ENCODE measurements at places on chromosomes 2 and 18. TPM values are rescaled to one million over a fixed set of nuclear protein-coding genes. Genes with fewer than 3 reads are reported as not detected.

- no peaks in the 10 kb centered on the region for H3K4me1 ChIP-seq
- no peak overlapping the region for H3K27ac ChIP-seq
- no peak for DNase-seq
- H3K36me3 ChIP-seq, result no peaks in the 10 kb centered on the region
These were observed 347.0 kb upstream of the ID2 start for GRCh38 chr2:8334866-8335325.

CAVIN2 gene
- total RNA-seq, result 185 TPM

DNA sequence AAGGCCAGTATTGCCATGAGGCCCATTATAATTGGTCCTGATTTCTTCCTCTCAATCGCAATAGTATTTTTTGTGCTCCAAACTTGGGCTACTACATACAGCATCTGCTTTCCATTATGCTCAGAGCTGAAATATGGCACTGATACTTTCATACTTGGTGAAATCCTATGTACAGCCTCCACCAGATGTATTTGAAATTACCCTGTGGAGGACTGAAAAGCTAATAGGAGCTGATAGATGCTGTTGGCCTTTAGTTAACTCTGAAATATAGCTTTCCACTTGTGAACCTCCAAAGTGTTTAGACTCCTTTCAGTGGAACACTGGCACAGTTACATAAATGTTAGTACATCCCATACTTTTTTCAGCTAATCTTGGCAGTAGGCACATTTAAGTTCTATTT lies 205.7 kb downstream of the NEDD4L start:
- DNase-seq, result no peak
- H3K4me3 ChIP-seq, result no peak overlapping the region
- H3K4me1 ChIP-seq, result no peaks in the 10 kb centered on the region
- no peak overlapping the region for H3K27ac ChIP-seq
- H3K36me3 ChIP-seq, result peaks cover 6% of the 10 kb centered on the region

SERPINB3 gene
- not detected for total RNA-seq

DNA sequence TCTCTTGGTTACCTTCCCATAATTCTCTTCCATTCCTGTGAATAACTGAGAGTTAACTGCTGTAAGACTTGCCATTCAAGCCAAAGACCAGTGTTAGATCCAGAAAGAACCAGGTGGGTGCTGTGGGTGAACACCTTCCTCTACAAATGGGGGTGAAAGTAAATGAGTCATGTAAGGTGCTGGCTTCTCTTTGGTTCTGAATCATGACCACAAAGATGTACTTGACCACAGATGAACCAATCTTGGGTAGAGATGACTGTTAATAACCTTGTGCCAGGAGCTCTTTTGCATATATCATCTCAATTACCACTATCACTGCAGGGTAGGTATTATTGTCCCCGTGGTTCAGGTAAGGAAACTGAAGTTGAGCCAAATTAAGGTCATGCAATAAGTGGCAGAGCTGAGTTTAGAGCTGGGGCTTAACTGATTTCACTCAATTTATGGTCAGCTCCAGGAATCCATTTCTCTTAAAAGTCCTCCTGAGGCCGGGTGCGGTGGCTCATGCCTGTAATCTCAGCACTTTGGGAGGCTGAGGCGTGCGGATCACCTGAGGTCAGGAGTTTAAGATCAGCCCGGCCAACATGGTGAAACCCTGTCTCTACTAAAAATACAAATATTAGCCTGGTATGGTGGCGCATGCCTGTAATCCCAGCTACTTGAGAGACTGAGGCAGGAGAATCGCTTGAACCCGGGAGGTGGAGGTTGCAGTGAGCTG lies 244.9 kb upstream of the CXCR4 start:
- H3K4me1 ChIP-seq, result peaks cover 9% of the 10 kb centered on the region
- no peaks in the 10 kb centered on the region for H3K36me3 ChIP-seq
- no peaks in the 10 kb centered on the region for H3K27me3 ChIP-seq
- DNase-seq, result no peak
- H3K4me3 ChIP-seq, result no peak overlapping the region

GRCh38 chr2:172395503-172395902 lies 31.9 kb upstream of the ITGA6 start:
- H3K27me3 ChIP-seq, result no peaks in the 10 kb centered on the region
- H3K27ac ChIP-seq, result no peak overlapping the region
- H3K36me3 ChIP-seq, result no peaks in the 10 kb centered on the region
- no peak for DNase-seq
- H3K4me1 ChIP-seq, result peaks cover 8% of the 10 kb centered on the region
- no peak overlapping the region for H3K4me3 ChIP-seq

DNA sequence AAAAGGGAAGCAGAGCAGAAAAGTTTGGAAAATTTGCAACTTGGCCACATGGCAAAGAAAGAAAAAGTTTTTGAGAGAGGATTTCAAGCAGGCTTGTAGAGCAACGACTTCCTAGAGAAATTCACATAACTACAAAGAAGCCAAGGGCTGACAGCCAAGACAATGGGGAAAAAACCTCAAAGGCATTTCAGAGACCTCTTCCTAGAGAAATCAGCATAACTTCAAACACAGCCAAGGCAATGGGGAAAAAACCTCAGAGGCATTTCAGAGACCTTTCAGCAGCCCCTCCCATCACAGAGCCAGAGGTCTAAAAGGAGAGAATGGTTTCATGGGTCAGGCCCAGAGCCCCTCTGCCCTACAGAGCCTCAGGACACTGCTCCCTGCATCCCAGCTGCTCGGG lies 7.2 kb downstream of the ADI1 start:
- no peaks in the 10 kb centered on the region for H3K4me1 ChIP-seq
- H3K27ac ChIP-seq, result no peak overlapping the region
- DNase-seq, result no peak
- peaks cover 70% of the 10 kb centered on the region for H3K36me3 ChIP-seq

Measured in upper lobe of right lung (tissue), 1 donor.